SIG-M5 (cell line): ENCODE measurements at places on chromosomes 5 and 9.

DNA sequence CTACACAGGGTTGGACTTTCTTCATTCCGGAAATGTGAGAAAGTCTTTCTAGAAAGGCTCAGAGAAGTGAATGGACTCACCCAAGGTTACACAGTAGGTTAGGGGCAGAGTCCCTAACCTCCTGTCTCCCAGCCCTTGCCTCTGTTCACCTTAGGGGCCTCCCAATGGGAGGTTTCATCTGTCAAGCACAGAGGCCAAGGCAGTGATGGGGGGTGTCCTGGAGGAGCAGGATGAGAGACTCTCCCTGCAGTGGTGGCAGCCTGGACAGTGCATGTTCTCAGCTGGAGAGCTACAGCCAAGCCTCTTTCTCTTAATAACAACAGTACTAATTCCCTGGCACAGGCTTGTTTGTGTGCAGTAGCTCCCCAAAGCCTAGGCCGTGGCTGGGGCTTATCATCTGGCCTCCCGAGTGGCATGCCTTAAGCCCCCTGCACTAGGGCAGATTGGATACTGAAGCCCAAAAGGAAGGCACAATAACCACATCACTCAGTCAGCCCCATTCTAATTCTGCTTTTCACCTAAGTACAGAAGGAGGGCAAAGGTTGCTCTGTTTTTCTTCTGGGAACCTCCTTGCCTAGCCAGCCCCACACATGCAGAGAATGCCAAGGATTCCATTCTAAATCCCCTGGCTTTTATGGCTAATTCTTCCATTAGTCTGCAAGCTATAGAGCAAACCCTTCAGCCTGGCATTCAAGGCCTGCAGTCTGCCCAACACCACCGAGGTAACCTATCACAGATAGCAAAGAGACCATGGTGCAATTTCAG lies 50.2 kb upstream of the XPA start:
- no peak for DNase-seq

DNA sequence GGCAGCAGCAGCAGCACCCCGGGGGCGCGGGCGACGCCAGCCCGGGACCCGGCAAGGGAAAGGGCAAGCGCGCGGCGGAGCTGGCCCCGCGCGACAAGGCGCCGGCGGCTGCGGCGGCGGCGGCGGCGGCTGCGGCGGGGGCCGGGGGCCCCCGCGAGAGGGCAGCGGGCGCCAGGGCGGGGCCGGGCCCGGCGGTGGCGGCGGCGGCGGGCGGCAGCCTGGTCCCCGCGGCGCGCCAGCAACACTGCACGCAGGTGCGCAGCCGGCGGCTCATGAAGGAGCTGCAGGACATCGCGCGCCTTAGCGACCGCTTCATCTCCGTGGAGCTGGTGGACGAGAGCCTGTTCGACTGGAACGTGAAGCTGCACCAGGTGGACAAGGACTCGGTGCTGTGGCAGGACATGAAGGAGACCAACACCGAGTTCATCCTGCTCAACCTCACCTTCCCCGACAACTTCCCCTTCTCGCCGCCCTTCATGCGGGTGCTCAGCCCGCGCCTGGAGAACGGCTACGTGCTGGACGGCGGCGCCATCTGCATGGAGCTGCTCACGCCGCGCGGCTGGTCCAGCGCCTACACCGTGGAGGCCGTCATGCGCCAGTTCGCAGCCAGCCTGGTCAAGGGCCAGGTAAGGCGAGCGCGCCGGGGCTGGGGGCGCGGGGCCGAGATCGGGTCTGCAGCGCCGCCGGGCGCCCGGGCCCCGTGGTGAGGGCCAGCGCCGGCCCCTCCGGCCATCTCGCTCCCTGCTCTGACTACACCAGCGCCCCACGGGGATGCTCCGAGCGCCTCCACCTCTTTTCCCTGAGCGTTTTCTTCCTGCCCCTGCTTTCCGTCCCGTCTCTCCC lies at the start of gene UBE2QL1:
UBE2QL1 (plus strand) TSS at position 238 of the 843 bp plus-strand sequence; CDS start at position 273, 35 bp downstream.
- no peak for DNase-seq

DNA sequence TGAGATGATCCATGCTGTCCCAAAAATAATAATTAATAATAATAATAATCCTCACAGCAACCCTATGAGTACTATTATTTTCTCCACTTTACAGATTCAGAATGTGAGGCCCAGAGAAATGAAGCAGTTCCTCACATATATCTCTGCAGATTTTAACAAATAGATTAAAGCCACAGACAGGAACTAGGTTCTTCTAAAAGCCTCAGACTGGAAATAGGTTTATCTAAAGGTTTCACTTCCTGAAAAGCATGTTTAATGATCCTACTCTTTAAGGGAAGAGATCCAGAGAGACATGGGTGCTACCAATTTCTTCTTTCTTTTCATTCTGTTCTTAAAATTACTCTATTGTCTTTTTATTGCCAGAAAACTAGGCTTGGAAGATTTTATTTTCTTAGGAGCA lies 1079.4 kb upstream of the COX7C start:
- peak; percentile 7 for DNase-seq

DNA sequence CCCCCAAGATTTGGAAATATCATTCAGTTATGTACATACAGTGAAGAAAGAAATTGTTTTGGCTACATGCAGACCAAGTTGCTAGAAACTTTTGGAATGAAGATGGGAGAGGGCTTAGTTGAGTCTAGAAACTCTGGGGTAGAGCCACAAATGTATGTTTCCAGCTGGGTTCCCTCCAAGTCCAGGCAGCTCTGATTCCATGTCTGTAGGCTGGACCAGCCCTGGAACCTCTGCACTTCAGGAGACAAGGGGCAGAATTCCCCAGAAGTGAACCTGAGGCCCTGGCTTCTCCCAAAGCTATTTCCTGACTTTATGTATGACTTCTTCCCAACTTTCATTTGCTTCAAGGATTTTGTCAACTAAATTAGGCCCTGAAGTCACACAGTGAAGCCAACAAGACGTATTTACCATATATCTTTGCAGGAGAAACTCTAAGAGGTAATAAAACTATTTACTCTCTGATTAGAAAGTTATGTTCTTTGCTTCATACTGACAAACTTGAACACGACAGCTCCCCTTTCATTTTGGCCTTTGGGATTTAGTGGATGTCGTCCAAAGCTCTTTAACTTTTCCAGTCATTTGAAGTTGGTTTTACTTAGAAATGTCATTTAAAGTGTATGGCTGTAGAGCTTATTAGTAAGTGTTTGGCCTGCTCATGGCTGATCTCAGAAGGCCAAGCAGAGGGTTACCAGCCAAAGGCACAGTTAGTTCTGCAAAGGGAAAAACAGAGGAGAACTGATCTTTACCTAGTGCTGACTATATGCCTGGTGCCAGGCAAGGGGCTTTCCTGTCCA lies 152.0 kb upstream of the SLC28A3 start:
- DNase-seq: no peak

GRCh38 chr5:107302441-107302840 lies 368.3 kb downstream of the EFNA5 start:
- DNase-seq: no peak

GRCh38 chr5:157548513-157549282 lies 26.9 kb downstream of the ADAM19 start:
- no peak for DNase-seq

DNA sequence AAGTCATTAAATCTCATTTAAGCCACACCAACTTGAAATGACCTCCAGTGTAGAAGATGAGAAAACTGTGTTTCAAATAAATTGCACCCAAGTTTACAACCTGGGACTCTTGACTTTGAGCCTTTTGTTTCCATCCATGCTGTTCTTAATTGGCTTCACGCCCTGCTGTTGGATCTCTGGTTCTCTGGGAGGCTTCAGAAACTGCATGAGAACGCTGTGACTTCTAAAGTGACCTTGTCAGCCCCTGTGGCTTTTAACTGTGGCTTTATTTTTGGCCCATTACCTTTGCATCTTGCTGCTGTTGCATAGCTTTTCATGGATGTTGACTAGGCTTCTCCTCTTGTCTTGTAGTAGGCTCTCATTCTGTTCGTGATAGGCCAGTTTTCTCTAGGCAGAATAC lies 29.3 kb downstream of the TNFAIP8 start:
- no peak for DNase-seq

DNA sequence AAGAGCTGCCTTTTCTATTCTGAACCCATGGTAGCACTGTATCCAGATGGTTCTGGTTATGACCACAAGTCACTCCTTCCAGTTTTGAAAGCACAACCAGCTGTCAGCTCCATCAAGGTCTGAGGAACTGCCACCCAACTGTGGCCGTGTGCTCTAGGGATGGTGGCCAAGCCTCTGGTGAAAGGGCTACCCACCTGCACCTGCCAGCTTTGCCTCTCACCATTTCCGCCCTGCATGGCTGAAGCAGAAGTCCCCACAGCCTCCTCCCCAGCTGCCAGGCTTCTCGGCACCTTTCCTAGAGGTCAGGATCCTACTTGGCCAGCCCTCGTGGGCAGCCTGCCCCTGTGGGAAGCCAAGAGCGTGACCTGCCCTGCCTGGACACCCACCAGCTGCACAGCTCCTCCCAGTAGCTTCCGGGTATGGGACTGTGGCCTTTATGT lies 16.8 kb downstream of the SEMA5A start:
- DNase-seq: no peak

- DNase-seq: no peak
Measured at GRCh38 chr9:84303061-84303460, 37.5 kb downstream of the SLC28A3 start.

GRCh38 chr5:63085561-63085960 lies 506.9 kb downstream of the LRRC70 start:
- DNase-seq: no peak

- no peak for DNase-seq
Measured at GRCh38 chr9:83036043-83036442, 26.9 kb downstream of the RASEF start.

DNA sequence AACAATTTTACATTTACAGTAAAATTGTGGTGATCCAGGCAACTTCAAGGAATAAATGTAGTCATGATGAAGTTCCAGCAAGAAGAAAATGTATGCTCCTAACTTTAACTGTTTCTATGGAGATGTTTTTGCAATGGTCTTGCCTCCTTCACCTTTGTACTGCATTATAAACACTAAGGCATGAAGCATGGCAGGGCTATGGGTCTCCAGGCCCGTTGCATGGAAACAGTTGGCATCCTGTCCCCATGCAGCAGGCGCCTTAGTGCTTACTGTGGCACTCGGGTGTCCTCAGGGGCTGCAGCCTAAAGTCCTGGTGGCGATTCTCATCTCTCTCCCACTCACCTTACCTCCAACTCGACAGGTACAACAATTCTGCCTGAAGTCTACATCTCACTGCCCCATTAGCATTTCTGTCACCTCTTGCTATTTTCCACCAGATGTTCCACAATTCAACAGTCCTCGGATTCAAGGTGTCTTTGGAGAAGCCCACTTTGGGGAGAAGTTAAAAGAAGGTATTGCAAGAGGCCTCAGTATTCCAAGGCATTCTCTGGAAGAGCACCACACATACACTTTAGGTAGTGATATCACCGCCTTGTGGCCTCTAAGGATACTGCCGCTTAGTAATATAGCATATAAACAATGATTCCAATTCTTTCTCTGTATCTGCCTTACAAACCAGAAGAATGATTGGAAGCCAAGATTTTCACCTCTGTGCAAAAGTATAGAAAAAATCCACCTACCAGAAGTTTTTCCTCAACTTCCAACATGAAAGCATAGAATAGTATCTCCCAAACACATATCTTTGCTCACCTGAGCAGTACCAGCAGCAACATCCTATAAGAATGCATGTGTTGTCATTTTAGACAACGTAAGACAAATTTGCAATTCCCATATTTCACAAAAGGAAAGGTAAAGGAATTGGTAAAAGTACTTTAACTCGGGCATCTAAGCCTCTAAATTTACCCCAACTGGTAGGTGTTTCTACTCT lies 5.1 kb downstream of the LIFR start:
- DNase-seq: no peak

DNA sequence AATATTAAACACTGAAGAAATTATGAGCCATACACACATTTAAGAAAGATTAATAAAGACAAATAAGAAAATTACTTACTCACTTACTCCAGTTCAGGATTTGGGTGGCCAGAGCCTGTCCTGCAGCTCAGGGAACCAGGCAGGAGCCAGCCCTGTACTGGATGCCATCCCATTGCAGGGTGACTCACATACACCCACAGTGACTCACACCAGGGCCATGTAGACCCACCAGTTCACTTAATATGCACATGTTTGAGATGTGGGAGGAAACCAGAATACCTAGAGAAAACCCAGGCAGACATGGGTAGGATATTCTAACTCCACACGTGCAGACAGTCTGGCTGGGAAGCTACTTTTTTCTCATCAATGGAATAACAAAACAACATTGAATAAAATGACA lies 49.6 kb upstream of the ADRB2 start:
- no peak for DNase-seq

DNA sequence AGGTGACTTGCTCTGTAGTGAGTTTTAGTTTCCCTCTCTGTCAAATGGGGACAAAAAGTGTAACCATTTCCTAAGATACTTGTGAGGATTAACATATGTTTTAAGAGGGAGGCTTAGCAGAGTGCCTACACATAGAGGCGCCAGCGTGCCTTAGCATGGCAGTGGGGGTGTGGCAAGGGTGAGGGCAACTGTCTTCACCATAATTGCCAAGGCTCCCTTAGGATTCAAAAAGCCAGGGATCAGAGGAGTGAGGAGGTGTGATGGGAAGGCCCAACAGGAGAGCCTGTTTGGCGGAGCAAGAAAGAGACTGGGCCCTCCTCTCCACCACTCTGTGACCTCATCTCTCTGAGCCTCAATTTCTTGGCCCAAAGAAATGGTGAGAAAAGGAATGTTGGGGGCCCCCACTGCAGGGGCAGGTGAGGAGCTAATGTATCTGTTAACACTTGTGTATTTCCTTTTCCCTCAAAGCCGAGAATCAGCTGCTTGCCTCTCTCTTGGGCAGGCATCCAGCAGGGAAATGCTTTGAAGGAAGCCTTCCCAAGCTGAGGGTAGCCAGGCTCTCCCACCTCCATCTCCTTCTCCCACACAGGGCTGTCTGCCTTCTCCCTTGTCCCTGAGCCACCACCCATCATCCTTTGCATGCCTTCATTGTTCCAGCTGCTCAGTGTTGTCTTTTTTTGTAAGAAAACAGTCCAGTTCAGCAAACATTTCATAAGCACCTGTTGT lies 76.0 kb downstream of the DAB2IP start:
- DNase-seq: no peak

DNA sequence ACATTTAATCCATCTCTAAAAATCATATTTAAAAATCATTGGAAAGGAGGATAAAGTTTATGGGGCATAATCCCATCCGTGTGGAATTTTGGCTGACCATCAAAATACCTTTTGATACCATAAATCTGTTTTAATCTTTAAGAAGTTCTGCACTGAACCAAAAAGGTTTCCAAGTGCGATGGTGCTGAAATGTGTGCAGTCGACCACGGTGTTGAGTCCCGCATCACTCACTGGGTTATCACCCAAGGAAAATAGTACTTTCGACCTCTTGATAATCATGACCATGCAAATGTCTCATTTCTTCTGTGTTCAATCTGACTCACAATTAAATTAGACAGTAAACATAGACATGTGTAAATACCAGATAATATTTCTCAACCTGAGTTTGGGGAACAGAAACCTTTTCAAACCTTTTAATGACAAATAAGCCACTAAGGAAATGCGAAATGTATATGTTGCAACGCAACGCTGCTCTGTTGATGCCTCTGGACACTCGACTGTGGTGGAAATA lies 62.0 kb upstream of the CDH6 start:
- peak; percentile 42 for DNase-seq

- no peak for DNase-seq
Measured at GRCh38 chr9:118782790-118783463, 586.3 kb downstream of the BRINP1 start.
